ENCODE measurements at places on chromosomes 1 and 21.

DNA sequence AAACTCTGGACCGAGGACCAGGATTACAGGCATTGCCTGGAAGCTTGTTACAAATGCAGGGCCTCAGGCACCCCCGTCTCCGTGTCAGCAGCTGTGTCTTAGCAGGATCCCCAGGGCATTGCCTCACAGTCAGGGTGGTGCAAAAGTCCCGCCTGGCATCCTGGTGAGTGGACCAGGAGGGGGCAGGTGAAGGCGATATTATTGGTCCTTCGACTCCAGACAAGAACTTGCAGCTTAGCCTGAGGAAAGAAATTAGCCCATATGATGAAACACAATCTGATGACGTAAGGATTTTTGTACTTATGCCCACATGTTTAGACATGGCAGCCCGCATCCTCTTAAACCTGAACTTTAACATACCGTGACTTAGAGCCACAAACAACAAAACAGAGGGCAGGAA is 40.8 kb downstream of the RSPH1 start:
- no peak for DNase-seq

DNA sequence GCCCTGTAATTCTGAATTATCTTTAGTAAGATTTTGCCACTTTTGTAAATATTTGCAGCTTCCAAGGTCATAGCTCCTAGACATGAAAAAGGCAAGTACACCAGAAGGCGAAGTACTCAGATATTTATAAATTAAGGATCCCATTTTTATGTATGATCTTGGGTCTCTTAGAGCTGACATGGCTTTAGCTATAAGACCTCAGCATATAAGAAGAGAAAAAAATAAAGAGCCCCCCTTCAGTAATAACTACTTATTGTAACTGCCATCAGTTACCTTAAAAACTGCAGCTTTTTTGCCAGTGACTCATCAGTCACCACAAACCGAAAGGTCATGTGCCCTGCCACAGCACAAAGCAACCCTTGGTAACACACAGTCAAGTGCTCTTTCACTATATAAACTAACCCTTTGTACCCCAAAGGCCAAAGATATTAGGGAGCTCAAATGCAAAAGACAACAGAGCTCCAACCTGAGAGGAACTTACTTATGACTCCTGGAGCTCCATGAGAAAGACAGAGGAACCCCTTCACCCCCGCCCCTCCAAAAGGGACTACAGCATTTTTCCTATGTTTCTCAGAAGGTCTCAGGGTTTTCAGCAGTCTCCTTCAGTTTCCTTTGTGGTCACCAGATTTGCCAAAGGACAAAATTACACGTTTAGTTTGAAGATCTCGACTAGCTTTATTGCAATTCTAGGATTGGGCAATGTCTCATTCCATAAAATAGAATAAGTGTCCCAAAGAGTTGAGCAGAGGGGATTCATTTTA is 219.8 kb upstream of the DUSP10 start:
- peak; percentile 57 for DNase-seq

DNA sequence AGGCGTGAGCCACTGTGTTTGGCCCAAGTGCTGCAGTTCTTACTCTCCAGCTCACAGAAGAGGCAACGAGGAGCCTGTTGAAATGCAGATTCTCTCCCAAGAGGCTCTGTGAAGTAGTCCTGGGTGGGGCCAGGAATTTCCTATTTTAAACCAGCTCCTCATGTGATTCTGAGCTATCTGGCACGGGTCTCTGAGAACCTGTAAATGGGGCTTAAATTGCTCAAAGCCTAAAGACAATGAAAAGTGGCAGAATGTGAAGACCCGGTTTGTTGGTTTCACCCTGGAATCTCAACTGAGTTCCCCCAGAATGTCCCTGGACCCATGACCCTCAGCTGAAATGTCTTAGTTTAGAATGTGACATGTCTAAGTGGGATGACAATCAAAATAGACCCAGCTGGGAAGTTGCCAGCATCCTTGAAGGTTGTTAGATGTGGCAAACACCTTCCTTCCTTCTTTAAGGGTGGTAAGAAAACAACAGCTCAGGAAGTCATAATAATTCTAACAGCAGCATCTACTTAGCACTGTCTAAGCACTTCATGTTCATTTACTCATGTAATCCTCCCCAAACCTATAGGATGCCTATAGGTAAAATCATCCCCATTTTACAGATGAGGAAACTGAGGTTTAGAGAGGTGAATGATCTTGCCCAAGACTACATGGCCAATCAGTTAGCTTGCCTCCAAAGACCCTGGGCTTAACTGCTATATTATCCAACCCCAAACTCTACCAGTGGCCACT is 20.9 kb upstream of the ATP5PO start:
- peak; percentile 56 for DNase-seq

GRCh38 chr1:182889997-182890396 is 50.9 kb downstream of the DHX9 start:
- DNase-seq: no peak

DNA sequence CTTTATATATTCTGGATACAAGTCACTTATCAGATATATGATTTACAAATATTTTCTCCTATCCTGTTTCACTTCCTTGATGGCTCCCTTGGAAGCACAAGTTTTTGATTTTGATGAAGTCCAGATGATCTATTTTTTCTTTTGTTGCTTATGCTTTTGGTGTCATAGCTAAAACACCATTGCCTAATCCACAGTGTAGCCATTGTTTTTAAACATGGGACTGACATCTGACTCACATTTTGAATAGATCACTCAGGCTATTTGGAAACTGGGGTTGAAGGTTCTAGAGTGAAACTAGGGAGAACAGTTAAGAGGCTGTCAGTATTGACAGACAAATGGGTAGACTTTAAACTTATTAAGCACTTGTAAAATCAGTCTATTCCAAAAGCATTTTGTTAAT is 16.6 kb downstream of the AK4 start:
- no peak for DNase-seq

DNA sequence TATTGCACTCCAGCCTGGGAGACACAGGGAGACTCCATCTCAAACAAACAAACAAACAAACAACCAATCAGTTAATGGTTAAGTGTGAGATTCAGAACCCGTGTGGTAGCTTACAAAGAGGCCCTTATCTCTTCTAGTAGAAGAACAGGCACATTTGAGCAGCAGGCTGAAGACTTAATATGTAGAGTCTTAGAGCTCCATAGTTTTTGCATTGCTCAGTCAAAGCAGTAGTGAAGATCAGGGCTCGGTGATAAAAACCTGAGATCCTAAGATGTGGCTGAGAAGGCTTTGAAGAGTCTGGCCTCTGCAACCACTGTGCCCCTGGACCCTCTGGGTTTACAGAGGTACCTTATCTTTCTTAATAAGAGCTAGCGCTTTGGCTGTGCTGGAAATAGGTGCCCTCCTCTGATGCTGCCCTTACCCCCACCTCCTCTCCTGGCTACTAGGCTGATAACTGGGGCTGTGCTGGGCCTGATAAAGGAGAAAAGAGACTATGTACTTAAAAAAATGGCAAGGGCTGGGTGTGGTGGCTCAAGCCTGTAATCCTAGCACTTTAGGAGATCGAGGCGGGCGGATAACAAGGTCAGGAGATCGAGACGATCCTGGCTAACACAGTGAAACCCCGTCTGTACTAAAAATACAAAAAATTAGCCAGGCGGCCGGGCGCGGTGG is 10.5 kb upstream of the UCK2 start:
- DNase-seq: no peak

GRCh38 chr1:19759740-19760089 is 40.0 kb downstream of the TMCO4 start:
- DNase-seq: no peak

DNA sequence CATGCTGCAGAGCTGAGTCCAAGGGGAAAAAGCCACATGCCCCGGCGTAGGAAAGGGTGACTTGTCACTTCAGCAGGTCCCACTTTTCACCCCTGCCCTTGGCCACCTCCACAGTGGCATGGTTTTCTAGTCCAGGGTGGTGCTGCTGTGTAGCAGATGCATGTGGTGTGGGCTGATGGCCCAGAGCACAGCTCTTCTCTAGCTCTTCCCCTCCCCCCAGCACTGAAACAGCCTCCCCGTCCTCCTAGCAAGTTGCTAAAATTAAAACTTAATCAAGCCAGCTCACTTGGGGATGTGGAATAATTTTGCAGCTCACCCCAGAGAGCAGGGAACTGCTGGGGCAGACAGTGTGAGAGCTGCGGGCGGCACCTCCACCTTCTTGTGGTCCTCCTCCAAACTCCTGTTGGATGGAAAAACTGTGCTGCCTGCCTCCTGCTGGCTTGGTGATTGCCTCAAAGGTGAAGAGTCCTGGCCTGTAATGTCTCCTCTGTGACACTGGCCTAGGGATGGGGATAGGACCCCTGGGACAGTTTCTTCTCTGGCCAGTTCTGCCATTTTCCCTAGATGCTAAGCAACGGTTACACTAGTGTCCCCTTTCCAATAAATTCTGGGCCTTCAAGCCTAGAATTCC is 91.6 kb downstream of the RNF220 start:
- DNase-seq: no peak

DNA sequence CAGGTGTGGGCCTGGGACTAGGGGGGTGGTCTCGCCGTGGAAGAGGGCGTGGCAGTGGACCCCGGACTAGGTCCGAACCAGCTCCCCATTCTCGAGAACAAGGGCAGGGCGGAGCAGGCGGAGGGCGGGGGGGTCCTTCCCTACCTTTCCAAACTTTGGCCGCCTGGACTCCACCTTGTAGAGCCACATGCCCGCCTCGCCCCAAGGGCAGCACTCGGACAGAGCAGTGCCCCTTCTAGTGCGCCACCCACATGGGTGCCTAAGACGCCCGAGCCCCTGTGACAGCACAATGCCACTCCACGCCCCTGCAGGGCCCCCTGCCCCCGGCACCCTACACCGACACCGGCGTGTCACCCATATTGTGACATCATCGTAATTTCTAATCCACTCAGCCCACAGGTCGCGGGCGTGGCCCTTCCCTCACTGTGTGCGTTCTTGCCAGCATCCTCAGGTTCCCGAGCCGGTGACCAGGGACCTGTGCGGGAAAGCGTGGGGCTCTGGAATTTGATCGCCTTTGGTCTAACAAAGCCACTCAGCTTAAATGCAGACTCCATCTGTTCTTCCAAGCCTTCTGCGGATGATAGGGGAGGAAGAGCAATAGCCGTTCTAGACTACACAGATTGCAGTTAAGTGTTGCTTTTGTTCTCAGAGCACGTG is 553 bp upstream of the STMN1 start:
- DNase-seq: no peak

GRCh38 chr1:23845163-23845562 is 19.9 kb upstream of the HMGCL start:
- no peak for DNase-seq

GRCh38 chr1:16375521-16376340 is 8.7 kb downstream of the SZRD1 start:
- DNase-seq: no peak

DNA sequence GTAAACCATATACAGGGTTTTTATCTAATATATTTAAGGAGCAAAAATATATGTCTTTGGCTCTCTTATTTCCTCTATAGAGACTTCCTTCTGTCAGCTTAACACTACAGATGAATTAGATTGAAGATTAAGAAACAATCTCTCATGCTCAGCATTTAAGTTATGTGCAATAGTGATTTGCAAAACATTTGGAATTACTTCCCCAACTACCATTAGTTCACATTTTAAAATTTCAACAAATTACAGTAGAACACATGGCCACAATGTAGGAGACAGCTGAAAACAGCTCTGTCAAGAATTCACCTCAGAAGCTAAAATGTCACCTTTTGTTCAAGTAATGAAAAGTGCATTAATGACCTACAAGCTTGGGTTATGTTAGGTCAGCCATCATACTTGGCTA is 177.9 kb downstream of the EIF4G3 start:
- no peak for DNase-seq

DNA sequence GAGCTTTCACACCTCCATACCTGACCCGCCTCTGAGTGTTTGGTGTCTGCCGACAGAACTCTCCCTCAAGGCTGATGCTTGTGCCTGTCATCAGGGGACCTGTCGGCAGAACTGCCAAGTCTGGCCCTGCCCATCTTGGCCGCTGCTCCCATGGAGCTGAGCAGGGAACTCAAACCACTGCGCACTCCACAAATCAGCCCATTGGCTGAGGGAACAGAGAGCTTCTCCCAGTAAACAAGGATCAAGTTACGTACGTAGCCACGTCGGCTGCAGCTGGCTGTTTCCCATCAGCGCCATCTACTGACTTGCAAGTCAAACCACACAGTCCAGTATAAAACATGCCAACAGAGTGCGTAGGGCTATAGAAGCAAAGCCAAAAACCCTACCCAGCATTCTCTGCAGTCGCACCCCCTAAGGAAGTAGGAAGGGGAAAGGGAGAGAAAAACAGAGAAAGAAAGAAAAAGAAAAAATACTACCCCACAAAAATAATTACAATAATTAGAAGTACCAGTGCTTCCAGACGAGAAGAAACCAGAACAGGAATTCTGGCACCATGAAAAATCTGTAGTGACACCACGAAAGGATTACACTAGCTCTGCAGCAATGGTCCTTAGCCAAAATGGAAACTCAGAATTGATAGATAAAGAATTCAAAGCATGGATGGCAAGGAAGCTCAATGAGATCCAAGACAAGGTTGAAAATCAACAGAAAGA is 13.1 kb downstream of the KRTAP13-1 start:
- no peak for DNase-seq

- no peak for DNase-seq
Observed at GRCh38 chr21:42145569-42146272, 73.2 kb upstream of the ABCG1 start.

DNA sequence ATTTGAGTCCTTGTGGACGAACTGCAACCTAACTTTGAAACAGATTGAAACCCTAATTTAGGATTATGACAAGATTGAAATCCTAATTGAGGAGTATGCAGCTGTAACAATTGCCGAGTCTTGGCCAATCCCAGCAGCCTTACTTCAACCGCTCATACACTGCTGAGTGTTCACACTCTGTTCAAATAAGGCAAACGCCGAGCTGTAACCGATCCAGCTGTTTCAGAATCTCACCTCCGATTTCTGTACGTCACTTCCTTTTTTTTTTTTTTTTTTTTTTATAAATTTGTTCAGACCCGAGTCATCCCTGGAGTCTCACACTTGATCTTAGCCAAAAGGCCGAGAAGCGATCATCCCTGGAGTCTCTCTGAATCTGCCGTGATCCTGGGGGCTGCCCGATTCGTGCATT is 22.3 kb upstream of the ATP5PO start:
- DNase-seq: no peak

GRCh38 chr1:101382135-101382534 is 145.3 kb downstream of the S1PR1 start:
- DNase-seq: no peak

GRCh38 chr1:45246760-45247159 is 40.4 kb upstream of the ZSWIM5 start:
- DNase-seq: no peak

GRCh38 chr1:185238447-185238846 is 78.6 kb downstream of the IVNS1ABP start:
- DNase-seq: no peak

GRCh38 chr1:199585392-199585791 is 442.1 kb upstream of the NR5A2 start:
- DNase-seq: no peak

GRCh38 chr21:33821503-33822322 is 93.9 kb downstream of the ATP5PO start:
- DNase-seq: no peak

- DNase-seq: no peak
Observed at GRCh38 chr1:153404086-153404635, 12.2 kb upstream of the S100A7A start.

GRCh38 chr1:76256289-76257223 is 182.0 kb downstream of the ST6GALNAC3 start:
- no peak for DNase-seq

- DNase-seq: no peak
Observed at GRCh38 chr1:116735246-116735645, 19.0 kb upstream of the CD2 start.
